Suprapubic skin (tissue), 4 donors: ENCODE measurements at places on chromosomes 1 and 21. TPM values are rescaled to one million over a fixed set of nuclear protein-coding genes. Genes with fewer than 3 reads are reported as not detected.

ADCY10 gene
- not detected for total RNA-seq

SDC3 gene
- 14.5 TPM for total RNA-seq

RASAL2 gene
- total RNA-seq: 38.5 TPM

DNA sequence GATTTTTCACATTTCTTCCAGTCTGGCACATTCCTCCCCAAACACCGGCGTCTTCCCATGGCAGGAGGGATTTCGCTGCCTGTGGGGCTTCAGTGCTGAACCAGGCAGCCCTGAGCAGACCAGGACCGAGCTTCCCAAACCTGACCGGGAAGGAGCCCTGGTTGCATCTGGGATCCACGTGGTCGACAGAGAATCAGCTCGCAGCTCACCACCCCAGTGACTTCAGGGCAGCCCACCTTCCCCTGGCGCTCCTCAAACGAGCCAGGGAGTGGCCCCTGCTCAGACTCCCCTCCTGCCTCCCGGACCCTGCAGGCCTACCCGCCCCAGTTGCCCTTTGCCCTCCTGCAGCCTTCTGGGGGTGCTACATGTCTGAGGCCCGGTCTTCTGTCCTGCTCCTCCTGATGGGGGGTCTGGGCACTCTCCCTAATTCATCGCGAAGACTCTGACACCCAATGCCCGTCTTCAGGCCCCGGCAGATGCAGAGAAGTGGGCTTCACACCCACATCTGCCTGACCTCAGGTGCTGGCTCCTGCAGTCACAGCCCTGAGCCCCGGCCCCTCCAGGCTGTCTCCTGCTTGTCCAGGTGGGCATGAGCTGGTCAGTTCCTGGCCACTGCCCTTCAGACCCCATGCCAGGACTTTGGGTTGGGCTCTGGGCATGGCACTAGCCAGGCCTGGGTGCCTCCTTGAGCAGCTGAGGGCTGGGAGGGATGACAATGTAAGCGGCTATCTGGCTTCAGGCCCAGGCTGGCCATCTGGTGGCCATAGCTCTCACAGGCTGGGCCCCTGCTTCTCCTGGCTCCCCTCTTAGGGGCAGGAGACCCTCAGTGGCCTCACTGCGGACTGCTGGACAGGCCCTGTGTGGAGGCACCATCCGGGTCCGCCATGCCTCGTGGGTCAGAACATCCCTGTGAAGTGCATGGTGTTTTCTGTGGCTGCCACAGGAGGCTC lies 26.1 kb upstream of the PRSS38 start:
- peak; percentile 67 for DNase-seq
- H3K27ac ChIP-seq: no peak overlapping the region
- H3K4me1 ChIP-seq: peaks cover 47% of the 10 kb centered on the region
- no peaks in the 10 kb centered on the region for H3K27me3 ChIP-seq
- no peaks in the 10 kb centered on the region for H3K36me3 ChIP-seq
- H3K4me3 ChIP-seq: peak overlapping the region; percentile 72

GRCh38 chr1:152168535-152168868 lies 9.5 kb upstream of the RPTN start:
- no peak overlapping the region for H3K4me3 ChIP-seq
- peaks cover 63% of the 10 kb centered on the region for H3K4me1 ChIP-seq
- no peaks in the 10 kb centered on the region for H3K27me3 ChIP-seq
- no peaks in the 10 kb centered on the region for H3K36me3 ChIP-seq
- peak overlapping the region; percentile 84 for H3K27ac ChIP-seq
- no peak for DNase-seq

- H3K27ac ChIP-seq: no peak overlapping the region
- no peak for DNase-seq
- H3K36me3 ChIP-seq: no peaks in the 10 kb centered on the region
- no peak overlapping the region for H3K4me3 ChIP-seq
These were observed 86.0 kb downstream of the FOXD2 start for GRCh38 chr1:47523835-47524215.

S100B gene
- 15.2 TPM for total RNA-seq

DNA sequence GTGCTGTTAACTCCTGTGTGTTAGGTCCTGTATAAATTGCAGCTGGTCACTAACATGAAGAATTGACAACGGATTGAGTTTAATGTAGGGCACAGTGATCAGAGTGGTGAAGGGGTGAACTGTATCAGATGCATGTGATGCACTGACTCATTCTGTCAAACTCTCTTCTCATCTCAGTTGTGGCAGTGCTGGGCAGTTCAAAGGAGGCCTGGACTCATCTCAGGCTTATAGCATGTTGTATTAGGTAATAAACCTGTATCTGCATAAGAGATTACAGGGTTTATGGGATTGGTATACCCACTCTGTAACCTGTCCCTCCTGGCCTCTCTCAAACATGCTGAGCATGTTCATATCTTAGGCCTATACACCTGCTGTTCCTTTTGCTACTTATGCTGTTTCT lies 12.4 kb upstream of the GBP3 start:
- DNase-seq: no peak
- H3K4me1 ChIP-seq: no peaks in the 10 kb centered on the region
- H3K36me3 ChIP-seq: no peaks in the 10 kb centered on the region
- H3K27ac ChIP-seq: no peak overlapping the region
- H3K27me3 ChIP-seq: no peaks in the 10 kb centered on the region
- H3K4me3 ChIP-seq: no peak overlapping the region

SELENBP1 gene
- total RNA-seq: 58.4 TPM

DNA sequence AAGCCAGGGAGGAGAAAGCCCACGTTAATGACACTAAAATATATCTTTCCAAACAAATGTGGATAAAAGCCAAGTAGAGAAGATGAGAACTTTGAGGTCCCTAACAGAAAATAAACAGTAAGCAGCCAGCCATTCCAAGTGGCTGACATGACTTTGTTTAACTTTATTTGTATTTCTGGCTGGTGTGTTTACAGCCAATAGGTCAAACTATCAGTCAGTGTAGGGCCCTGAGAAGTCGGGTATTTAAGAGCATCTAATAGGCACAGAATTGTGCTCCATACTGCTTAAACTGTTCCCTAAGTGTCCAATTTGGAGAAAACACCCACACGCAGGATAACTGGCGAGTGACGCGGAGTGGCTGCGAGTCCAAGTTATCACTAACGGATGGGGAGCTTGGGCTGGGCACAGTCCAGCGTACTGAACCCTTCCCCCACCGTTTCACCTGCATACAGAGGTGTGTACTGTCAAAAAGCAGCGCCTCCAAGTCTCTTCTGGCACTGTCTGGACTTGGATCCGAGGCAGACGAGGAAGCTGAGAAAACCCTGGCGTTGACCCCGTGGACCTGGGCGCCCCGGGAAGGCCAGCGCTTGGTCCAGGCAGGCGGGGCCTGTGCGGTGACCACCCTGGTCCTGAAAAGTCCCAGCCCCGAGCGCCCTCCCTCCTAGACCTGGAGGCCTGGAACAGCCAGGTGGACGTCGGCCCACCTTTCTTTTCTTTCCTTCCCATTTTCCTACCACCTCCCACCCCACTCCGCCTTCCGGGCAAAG lies 662 bp upstream of the LGALS8 start:
- H3K27me3 ChIP-seq: no peaks in the 10 kb centered on the region
- DNase-seq: no peak
- H3K4me1 ChIP-seq: peaks cover 7% of the 10 kb centered on the region
- peak overlapping the region; percentile 87 for H3K27ac ChIP-seq
- peak overlapping the region; percentile 71 for H3K4me3 ChIP-seq

DNA sequence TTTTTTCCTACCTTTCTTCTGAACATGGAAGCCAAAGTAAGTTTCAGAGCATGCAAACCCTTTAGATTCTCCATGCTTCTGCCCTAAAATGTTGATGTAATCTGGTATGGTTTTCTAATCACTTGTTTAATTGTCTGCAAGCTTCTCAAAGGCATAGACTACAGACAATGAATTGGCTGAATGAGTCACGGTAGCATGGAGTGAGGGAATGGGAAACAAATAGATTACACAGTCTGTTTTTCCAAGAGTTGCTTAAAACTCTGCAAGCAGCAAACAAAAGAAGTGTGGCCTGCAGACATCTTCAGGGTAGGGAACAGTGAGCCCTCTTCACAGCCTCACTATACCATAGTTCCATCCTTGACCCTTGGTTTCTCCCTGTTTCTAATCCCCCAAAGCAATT lies 326.0 kb downstream of the BARHL2 start:
- H3K36me3 ChIP-seq: no peaks in the 10 kb centered on the region
- no peak for DNase-seq
- no peak overlapping the region for H3K27ac ChIP-seq
- H3K27me3 ChIP-seq: no peaks in the 10 kb centered on the region
- H3K4me3 ChIP-seq: no peak overlapping the region
- H3K4me1 ChIP-seq: no peaks in the 10 kb centered on the region

PLA2G2C gene
- total RNA-seq: not detected

DNA sequence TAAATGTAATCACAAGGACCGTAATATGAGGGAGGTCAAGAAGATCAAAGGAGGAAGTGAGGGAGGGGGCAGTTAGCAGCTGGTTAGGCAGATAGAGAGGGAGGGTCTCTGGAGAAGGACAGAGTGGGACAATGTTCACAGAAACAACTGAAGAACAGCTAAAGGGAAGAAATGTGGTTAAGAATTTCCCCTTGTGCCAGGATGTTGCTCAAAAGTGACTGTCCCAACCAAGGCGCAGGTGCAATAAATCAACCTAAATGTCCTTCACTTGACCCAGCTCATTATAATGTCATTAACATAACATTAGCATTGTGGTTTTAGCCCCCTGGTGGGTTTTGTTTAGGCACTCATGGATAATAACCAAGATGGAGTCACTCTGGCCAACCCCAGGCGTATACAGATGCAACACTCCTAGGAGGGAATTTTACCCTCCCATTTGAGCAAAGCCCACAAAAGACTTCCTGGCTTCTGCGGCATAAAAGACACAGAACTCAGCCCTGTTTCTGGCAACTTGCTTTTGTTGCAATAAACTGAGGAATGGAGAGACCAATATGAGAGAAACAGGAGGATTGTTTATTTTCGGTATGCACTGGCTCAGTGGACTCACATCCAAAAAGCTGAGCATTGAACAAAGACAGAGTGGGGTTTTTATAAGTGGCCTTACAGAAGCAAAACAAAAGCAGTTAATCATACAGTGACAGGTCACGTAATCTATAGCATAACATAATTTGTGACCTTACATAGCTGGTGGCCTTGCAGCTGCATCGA lies 7.3 kb upstream of the CA6 start:
- H3K4me3 ChIP-seq: no peak overlapping the region
- H3K36me3 ChIP-seq: no peaks in the 10 kb centered on the region
- DNase-seq: no peak
- no peaks in the 10 kb centered on the region for H3K4me1 ChIP-seq
- H3K27ac ChIP-seq: no peak overlapping the region
- H3K27me3 ChIP-seq: no peaks in the 10 kb centered on the region

GRCh38 chr1:192654591-192655251 lies 18.8 kb downstream of the RGS13 start:
- no peaks in the 10 kb centered on the region for H3K4me1 ChIP-seq
- no peak for DNase-seq
- H3K36me3 ChIP-seq: no peaks in the 10 kb centered on the region
- no peak overlapping the region for H3K4me3 ChIP-seq

USH2A gene
- 0.18 TPM for total RNA-seq

DNA sequence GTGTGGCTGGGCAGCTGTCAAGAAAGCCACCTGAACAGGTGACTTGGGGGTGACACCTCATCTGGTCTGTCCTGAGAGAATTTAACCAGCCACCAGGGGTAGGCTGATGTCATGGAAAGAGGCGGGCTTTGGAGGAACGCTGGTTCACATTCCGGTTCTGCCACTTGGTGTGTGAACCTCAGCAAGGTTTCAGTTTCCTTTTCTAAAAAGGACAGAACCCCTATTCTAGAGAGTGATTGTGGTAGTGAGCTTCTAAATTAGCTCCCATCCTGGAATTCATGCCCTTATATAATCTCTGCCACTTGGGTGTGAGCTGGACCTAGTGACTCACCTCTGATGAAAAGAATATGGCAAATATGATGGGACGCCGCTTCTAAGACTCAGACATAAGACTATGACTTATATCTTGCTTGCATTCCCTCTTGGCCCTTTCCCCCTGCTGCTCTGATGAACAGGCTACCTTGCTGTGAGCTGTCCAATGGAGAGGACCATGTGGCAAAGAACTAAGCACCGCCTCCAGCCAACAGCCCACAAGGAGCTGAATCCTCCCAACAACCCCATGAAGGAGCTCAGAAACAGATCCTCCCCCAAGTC lies 332.1 kb downstream of the RRAGC start:
- H3K27me3 ChIP-seq: no peaks in the 10 kb centered on the region
- no peak overlapping the region for H3K27ac ChIP-seq
- DNase-seq: no peak
- H3K36me3 ChIP-seq: no peaks in the 10 kb centered on the region
- peak overlapping the region; percentile 12 for H3K4me3 ChIP-seq

GPR3 gene
- total RNA-seq: 0.36 TPM

DNA sequence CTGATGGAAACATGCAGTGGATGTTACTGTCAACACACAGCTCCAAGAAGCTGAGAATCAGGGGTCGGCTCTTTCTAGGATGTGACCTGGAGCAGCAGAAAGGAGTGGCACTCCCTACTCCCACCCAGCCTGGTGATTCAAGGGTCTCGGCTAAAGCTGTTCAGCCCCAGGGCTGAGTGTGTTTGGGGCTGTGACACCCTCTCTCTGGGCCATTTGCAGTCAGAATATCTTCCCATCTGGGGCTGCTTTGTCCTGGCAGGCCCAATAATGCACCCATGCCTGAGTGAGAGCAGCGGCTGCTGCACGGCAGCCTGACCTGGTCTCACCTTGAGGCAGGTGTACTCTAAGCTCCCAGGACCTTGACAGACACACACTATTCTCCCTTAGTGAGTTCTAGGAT lies 52.5 kb upstream of the AJAP1 start:
- peaks cover 63% of the 10 kb centered on the region for H3K27me3 ChIP-seq
- H3K27ac ChIP-seq: no peak overlapping the region
- DNase-seq: no peak
- no peaks in the 10 kb centered on the region for H3K36me3 ChIP-seq
- no peak overlapping the region for H3K4me3 ChIP-seq

DNA sequence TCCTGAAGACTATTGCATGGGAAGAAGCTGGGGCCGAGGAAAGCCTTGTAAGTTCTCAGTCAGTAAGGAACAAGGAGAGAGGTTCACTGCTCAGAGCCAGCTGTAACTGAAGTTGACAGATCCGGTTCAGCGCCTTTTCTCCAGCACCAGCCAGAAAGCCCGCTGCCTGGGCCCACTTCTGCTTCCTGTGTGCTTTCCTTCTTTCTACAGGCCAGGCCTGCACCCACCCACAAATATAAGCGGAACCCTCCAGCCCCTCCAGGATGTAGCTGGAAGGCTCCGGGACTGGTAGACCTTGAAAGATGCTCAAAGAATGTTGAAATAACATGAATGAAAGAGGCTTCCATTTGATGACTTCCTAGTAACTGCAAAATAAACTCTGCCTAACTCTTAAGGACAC lies 38.8 kb downstream of the PARP1 start:
- no peak overlapping the region for H3K27ac ChIP-seq
- H3K4me3 ChIP-seq: no peak overlapping the region
- H3K27me3 ChIP-seq: no peaks in the 10 kb centered on the region
- DNase-seq: no peak
- no peaks in the 10 kb centered on the region for H3K4me1 ChIP-seq

GRCh38 chr21:43812139-43812821 lies 22.9 kb downstream of the RRP1 start:
- DNase-seq: no peak
- H3K27ac ChIP-seq: peak overlapping the region; percentile 59
- no peaks in the 10 kb centered on the region for H3K36me3 ChIP-seq
- H3K4me1 ChIP-seq: peaks cover 58% of the 10 kb centered on the region
- peak overlapping the region; percentile 48 for H3K4me3 ChIP-seq
- no peaks in the 10 kb centered on the region for H3K27me3 ChIP-seq
